Activated CD4-positive, alpha-beta memory T cell treated with anti-CD3 and anti-CD28 coated beads for 36 hours (primary cell): ENCODE measurements at places on chromosomes 4 and X. TPM values are rescaled to one million over a fixed set of nuclear protein-coding genes. Genes with fewer than 3 reads are reported as not detected.

Gene SH3D19
- total RNA-seq, result not detected

Gene UCP1
- total RNA-seq, result not detected

Gene EGF
- not detected for total RNA-seq

Gene CXorf65
- 12.6 TPM for total RNA-seq

Gene CLDN2
- total RNA-seq, result not detected

Gene LEF1
- 122 TPM for total RNA-seq

Gene MAB21L2
- total RNA-seq, result not detected

Gene MAGEB2
- not detected for total RNA-seq

Gene RTL3
- total RNA-seq, result not detected

Gene ANK2
- 1.2 TPM for total RNA-seq

Gene MAGT1
- 40.5 TPM for total RNA-seq

Gene PRR27
- not detected for total RNA-seq

Gene F8A1
- total RNA-seq, result 43.3 TPM

Gene RNF212
- total RNA-seq, result 0.87 TPM

Gene DGKK
- not detected for total RNA-seq

Gene TCEAL7
- not detected for total RNA-seq

Gene PDGFRA
- total RNA-seq, result not detected
